CD8-positive, alpha-beta T cell (primary cell): ENCODE measurements at places on chromosomes 4 and X. TPM values are rescaled to one million over a fixed set of nuclear protein-coding genes. Genes with fewer than 3 reads are reported as not detected.

The NOX1 gene
- not detected for total RNA-seq

The SYN1 gene
- total RNA-seq = 0.17 TPM

The F9 gene
- not detected for total RNA-seq

The MAGEA8 gene
- total RNA-seq = not detected

The IL3RA gene
- total RNA-seq = 1.1 TPM

The MEPE gene
- total RNA-seq = not detected

The FAM47E gene
- 0.44 TPM for total RNA-seq

The FAM241A gene
- 0.67 TPM for total RNA-seq

The CCSER1 gene
- total RNA-seq = 0.61 TPM

The HAND2 gene
- total RNA-seq = not detected

The BMPR1B gene
- not detected for total RNA-seq

The PTPN13 gene
- 0.35 TPM for total RNA-seq

The RRH gene
- not detected for total RNA-seq

The IL21 gene
- not detected for total RNA-seq

The PCSK1N gene
- 4.9 TPM for total RNA-seq

The TMEM47 gene
- total RNA-seq = not detected

The ZNF732 gene
- total RNA-seq = not detected

The AGA gene
- total RNA-seq = 12.1 TPM

The MYOZ2 gene
- not detected for total RNA-seq

The SORBS2 gene
- total RNA-seq = 0.08 TPM

The MGAT4D gene
- not detected for total RNA-seq

The CT45A5 gene
- total RNA-seq = not detected

The S100G gene
- total RNA-seq = not detected

The NPFFR2 gene
- not detected for total RNA-seq

The STOX2 gene
- not detected for total RNA-seq

The GPAT3 gene
- 3.0 TPM for total RNA-seq
